Sigmoid colon (tissue), 7 donors: ENCODE measurements at places on chromosomes 7 and 10. TPM values are rescaled to one million over a fixed set of nuclear protein-coding genes. Genes with fewer than 3 reads are reported as not detected.

DNA sequence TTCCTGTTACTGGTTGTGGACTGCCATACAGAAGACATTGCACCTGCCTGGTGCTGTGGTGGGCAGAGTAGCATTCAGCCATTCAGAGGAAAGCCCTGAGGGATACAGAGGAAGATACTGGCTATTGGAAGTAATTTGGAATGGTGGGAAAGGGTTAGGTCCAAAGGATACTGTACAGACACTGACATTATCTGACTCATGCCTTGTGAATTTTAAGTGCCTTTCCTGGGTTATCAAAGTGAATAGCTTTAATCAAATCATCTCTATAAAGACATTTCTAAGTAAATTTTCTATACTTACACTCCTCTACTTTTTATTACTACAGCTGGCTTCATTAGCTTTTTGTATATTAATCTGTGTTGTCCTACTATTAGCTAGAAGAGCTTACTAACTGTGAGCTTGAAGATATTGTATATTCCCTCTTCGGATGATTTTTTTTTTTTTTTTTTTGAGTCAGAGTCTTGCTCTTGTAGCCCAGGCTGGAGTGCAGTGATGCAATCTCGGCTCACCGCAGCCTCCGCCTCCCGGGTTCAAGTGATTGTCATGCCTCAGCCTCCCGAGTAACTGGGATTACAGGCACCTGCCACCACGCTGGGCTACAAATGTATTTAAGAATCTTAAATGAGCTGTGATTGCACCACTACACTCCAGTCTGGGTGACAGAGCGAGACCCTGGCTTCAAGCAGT, 186.5 kb downstream of the ADK start:
- DNase-seq: no peak
- no peaks in the 10 kb centered on the region for H3K27me3 ChIP-seq
- H3K4me1 ChIP-seq: peaks cover 17% of the 10 kb centered on the region
- H3K36me3 ChIP-seq: no peaks in the 10 kb centered on the region

Gene APBB1IP
- 3.0 TPM for polyA plus RNA-seq

GRCh38 chr7:113622796-113623195, 296.0 kb downstream of the PPP1R3A start:
- H3K36me3 ChIP-seq: no peaks in the 10 kb centered on the region
- no peaks in the 10 kb centered on the region for H3K27me3 ChIP-seq
- no peak overlapping the region for H3K27ac ChIP-seq
- peaks cover 6% of the 10 kb centered on the region for H3K4me1 ChIP-seq
- H3K4me3 ChIP-seq: no peak overlapping the region

- H3K36me3 ChIP-seq: no peaks in the 10 kb centered on the region
- no peaks in the 10 kb centered on the region for H3K27me3 ChIP-seq
- no peak overlapping the region for H3K27ac ChIP-seq
- no peak overlapping the region for H3K4me3 ChIP-seq
- no peaks in the 10 kb centered on the region for H3K4me1 ChIP-seq
Measured at GRCh38 chr7:98828368-98828767, 41.4 kb downstream of the TMEM130 start.

DNA sequence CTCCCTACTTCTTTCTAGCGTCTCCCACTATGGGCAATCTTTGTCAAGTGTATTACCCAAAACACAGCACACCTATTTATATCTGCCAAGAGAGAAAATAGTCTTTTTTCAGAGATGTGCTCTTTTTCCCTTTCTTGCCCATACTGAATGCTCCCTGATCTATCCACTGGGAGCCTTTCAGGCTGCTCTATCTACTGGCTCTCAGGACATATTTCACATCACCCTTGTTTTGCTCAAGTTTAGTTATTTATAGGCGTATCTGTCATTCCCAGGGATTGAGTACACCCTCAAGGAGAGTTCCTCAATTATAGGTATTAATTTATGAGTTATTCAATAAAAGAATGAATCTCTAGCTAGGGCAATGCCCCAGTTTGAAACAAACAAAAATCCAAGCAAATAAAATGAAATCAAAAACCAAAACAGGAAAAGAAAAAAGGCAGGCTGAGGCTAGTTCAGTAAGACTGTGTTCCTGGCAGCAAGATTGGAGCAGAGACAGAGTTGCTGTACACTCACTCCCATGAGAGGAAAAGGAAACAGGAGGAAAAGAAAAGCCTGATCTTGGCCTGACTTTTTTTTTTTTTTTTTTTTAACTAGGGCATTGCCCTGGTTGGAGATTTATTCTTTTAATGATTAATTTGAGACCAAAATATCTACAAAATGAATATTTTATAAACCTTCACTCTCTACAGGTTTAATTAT, 665.9 kb upstream of the PCDH15 start:
- H3K36me3 ChIP-seq: no peaks in the 10 kb centered on the region
- H3K27ac ChIP-seq: no peak overlapping the region
- no peaks in the 10 kb centered on the region for H3K27me3 ChIP-seq
- H3K4me1 ChIP-seq: no peaks in the 10 kb centered on the region

DNA sequence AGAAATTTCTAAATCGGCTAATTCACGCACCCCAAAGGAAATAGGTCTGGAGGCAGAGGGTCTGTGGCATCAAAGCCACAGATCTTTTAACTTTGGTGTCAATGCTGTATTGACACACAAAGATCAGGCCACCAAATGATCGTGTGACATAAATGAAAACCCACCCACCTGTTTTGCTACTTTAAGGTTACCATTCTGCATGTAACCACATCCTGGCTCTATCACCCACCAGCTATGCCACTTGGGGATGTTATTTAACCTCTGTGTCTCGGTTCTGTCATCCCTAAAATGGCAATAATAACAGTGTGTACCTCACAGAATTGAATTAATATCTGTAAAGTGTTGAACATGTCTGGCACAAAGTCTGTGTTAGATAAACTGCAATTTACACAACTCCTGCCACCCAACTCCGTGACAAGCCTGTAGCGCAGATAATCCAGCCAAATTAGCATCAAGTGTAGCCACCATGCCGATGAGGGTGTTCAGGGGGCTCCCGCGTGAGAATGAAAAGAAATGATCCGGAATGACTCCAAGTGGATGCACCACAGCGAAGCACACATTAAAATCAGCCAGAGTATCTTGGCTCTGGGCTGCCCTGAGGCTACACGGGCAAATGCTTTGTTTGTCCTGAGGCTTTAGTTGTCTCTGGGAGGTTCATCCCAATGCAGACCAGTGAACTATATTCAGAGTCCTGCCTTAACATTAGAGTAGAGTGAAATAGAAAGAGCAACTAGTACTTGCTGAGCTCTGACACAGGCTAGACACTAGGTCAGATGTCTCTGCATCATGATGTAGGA, 158.4 kb upstream of the NEBL start:
- no peaks in the 10 kb centered on the region for H3K27me3 ChIP-seq
- H3K27ac ChIP-seq: no peak overlapping the region
- no peak overlapping the region for H3K4me3 ChIP-seq

Gene CPA1
- 1.2 TPM for polyA plus RNA-seq

Gene WIPF3
- 0.46 TPM for polyA plus RNA-seq

DNA sequence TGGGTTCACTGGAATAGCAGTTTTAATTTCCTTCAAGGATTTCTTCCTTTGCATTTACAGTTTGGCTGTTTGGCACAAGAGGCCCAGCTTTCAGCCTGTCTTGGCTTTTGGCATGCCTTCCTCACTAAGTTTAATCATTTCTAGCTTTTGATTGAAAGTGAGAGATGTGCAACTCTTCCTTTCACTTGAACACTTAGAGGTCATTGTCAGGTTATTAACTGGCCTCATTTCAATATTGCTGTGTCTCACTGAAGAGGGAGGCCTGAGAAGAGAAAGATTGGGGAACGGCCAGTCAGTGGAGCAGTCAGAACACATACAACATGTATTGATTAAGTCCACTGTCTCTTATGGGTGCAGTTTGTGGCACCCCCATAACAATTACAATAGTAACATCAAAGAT, 33.9 kb downstream of the PTTG1IP2 start:
- H3K36me3 ChIP-seq: no peaks in the 10 kb centered on the region
- DNase-seq: no peak
- no peak overlapping the region for H3K4me3 ChIP-seq
- no peaks in the 10 kb centered on the region for H3K4me1 ChIP-seq

DNA sequence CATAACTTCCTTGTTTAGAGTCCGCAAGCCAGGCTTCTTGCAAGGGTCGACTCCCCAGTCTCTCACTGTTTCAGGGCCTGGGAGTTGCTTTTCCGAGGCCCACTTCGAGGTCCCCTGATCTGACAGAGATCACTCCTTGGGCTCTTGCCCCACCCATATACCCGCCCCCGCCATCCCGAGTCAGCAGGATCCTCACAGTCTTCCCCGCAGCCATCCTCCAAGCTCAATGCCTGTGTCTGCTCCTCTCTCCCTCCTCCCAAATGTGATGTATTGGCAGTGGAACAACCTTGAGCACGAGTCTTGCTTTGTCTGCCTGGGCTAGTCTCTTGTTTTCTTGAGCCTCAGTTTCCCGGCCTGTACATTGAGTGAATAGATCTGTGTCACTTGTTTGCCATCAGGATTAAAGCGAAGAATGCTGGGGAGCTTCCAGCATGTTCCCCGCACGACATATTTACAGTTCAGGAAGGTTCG, 2.4 kb upstream of the HMX2 start:
- H3K4me3 ChIP-seq: no peak overlapping the region
- peaks cover 100% of the 10 kb centered on the region for H3K27me3 ChIP-seq
- H3K4me1 ChIP-seq: peaks cover 52% of the 10 kb centered on the region
- H3K27ac ChIP-seq: no peak overlapping the region

Gene DNAJC2
- 13.2 TPM for polyA plus RNA-seq

Gene NOS3
- 1.2 TPM for polyA plus RNA-seq

Gene CXCL12
- 43.5 TPM for polyA plus RNA-seq

DNA sequence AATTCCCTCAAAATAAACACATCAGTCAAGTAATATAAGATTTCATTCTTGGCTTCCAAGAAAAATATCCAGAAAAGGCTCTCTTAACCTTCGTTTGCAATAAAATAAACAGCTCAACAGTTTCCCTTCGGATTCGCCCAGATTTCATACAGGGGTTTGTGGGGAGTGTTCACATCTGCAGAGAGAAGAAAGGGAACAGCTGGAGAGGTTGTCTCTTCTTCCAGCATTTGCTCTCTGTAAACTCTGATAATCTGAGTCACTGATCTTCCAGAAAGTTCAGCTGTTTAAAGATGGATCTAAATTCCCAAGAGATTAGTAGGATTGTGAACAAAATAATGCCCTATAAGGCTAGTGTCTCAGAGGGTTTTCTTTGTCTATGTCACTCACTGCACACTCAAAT, 277.9 kb downstream of the HPSE2 start:
- H3K27ac ChIP-seq: peak overlapping the region; percentile 22
- peaks cover 34% of the 10 kb centered on the region for H3K4me1 ChIP-seq
- H3K27me3 ChIP-seq: no peaks in the 10 kb centered on the region
- H3K36me3 ChIP-seq: no peaks in the 10 kb centered on the region
- DNase-seq: no peak

Gene SMKR1
- polyA plus RNA-seq: 0.45 TPM

DNA sequence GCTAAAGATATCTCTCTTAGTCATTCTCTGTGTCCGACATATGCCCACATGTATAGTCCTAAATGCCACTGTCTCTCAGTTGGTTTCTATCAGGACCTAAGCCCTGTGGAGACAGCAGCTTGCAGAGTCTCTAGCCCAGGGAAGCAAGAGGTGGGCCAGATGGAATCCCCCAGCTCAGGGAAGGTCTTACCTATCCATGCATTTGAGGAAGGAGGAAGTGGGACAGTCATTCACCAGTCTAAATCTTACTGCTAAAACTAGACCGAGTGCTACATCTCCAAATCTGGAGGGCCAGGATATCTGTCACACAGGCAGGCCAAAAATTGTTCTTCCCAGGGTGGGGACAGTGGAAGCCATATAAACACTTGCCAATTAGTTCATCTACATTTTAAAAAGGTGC, 26.4 kb upstream of the HERPUD2 start:
- DNase-seq: no peak
- no peaks in the 10 kb centered on the region for H3K36me3 ChIP-seq
- peaks cover 14% of the 10 kb centered on the region for H3K4me1 ChIP-seq
- H3K27me3 ChIP-seq: no peaks in the 10 kb centered on the region
- H3K4me3 ChIP-seq: no peak overlapping the region

- H3K4me3 ChIP-seq: no peak overlapping the region
- no peak for DNase-seq
- H3K27me3 ChIP-seq: no peaks in the 10 kb centered on the region
Measured at GRCh38 chr7:50646069-50646468, 80.9 kb upstream of the DDC start.

DNA sequence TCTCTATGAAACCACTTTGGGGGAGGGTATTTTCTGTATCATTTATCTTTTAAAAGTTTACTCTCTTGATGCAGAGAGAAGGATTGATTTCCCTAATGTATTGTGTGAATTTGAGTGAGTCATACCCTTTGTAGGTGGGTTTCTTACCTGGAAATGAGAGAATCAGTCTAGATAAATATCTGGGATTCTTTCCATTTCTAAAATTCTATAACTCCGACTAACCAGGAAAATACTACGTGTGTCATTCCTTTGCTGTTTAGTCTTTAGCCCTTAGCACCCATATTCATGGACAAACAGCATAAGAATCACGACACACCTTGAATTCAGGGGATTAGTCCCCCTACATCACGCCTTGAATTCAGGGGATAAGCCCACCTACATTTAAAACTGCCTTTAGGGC, 139.1 kb downstream of the GATA3 start:
- no peak overlapping the region for H3K27ac ChIP-seq
- H3K4me1 ChIP-seq: no peaks in the 10 kb centered on the region
- no peak overlapping the region for H3K4me3 ChIP-seq
- no peaks in the 10 kb centered on the region for H3K27me3 ChIP-seq
- DNase-seq: no peak
- no peaks in the 10 kb centered on the region for H3K36me3 ChIP-seq

Gene ZNF425
- polyA plus RNA-seq: 0.85 TPM

DNA sequence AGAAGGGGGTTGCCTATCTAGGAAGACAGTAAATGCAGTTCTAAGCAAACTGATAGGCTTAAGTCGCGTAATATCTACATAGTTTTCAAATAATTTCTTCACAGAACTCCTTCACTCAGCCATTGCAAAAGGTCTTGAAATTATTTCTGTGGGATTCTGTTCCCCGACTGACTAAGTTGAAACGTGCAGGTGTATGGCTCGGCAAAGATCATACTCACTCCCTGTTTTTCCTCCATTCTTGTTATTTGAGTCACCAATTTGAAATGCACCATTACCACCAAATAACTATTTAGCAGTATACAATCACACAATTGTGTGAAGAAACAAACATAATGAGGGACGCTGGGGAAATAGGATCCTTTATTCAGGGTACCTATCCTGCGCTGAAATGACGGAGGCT, 771.1 kb downstream of the GATA3 start:
- H3K4me1 ChIP-seq: no peaks in the 10 kb centered on the region
- no peak overlapping the region for H3K4me3 ChIP-seq
- no peak for DNase-seq
- no peak overlapping the region for H3K27ac ChIP-seq
- no peaks in the 10 kb centered on the region for H3K36me3 ChIP-seq

Gene C7orf33
- polyA plus RNA-seq: not detected

Gene SPDYE2B
- not detected for polyA plus RNA-seq

Gene SEMA4G
- 33.1 TPM for polyA plus RNA-seq
